ENCODE measurements at places on chromosomes 6 and 20.

DNA sequence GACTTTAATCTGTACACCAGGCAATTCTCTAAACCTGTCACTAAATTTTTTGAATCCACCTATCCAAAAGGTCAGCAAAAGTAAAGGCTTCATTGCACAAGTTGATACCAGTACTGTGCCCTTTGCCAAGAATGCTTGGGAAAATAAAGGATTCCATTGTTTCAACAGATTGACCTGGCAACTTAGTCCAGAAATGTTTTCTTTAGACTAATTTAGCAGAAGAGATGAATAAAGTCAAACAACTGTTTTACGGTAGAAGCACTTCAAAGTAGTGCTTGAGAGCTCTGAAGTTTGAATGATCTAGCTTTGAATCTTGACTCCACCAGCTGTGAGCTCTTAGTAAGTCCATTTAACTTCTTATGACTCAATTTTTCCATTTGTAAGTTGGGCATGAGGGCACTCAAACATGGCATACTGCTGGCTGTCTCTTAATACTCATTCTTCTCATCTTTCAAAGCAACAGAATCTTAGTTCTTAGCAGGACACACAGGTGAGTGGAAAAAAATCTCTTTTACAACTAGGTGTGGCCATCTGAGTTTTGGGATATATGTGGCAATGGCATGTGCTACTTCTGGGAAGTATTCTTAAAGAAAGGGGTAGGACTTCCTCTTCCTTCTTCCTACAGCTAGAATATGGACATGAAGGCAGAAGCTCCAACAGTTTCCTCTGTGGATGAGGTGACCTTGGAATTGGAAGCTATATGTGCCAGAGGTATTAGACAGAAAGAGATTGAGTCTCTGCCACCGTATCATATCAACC is 55.9 kb upstream of the LOC128125822 start:
- ATAC-seq = no peak

DNA sequence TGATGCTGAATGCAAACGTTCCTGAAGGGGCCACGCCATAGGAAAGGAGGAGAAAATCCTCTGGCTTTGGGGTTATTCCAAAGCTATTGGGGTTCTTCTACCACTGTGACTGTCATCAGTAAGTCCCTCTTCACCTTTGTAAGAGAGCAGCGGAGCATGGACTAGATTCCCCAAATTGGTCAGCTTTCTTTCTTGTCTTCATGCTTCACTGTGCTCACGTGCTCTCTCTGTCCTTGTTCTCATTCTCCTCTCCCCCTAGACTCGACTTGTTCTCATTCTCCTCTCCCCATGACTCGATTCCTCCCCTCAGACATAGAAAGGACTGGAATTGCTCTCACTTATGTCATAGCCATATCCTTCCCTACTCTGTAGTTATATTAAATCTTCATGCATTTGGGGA is 54.8 kb upstream of the ADGRG6 start:
- ATAC-seq = no peak

GRCh38 chr6:148830614-148831013 is 83.8 kb downstream of the UST start:
- ATAC-seq = no peak

- ATAC-seq = no peak
These were observed 8.1 kb downstream of the ZNF311 start for GRCh38 chr6:28996844-28997510.

- ATAC-seq = peak; percentile 90
These were observed 18.6 kb downstream of the ANKRD60 start for GRCh38 chr20:58209652-58210397.

GRCh38 chr20:46150943-46151342 is 32.8 kb downstream of the CD40 start:
- no peak for ATAC-seq

- no peak for ATAC-seq
These were observed 45.5 kb upstream of the UNC93A start for GRCh38 chr6:167245591-167245990.
